ENCODE measurements at places on chromosomes 12 and 14. TPM values are rescaled to one million over a fixed set of nuclear protein-coding genes. Genes with fewer than 3 reads are reported as not detected.

NINJ2 gene
- 0.32 TPM for total RNA-seq

SLC10A1 gene
- not detected for total RNA-seq

DNA sequence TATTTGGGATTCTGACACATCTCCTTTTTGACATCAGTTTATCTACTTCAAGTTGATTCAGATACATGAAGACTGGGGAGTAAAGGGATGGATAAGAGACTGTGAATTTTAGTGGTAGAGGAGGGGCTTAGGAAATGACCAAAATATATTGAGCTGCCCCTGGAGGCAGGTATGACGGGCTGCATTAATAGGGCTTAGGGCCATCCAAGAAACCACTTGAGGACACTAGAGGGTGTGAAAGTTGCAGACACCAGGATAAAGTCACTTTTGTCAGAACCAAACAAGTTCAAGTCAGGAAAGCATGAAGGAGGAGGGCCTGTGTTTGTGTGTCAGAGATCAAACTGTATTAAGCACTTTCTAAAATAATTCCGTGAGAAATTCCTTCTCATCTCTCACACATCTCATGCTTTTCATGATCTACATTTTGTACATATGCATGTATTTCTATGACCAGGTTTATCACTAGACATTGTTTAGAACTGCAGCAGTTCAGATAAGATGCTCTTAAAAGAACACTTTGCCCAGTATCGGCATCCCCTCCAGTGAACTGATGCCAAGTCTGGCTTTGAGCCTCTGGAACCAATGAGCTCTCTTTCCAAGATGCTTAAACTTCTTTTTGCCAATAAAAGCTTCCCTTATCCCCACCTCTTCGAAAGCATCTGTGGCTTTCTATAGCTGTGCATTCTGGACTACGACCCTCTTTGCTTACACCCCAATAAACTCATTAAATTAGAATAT, 136.9 kb downstream of the SLC38A1 start:
- DNase-seq = no peak

ACSM4 gene
- total RNA-seq = not detected

GRCh38 chr12:120874547-120875245, 29.5 kb downstream of the SPPL3 start:
- DNase-seq = no peak

DNA sequence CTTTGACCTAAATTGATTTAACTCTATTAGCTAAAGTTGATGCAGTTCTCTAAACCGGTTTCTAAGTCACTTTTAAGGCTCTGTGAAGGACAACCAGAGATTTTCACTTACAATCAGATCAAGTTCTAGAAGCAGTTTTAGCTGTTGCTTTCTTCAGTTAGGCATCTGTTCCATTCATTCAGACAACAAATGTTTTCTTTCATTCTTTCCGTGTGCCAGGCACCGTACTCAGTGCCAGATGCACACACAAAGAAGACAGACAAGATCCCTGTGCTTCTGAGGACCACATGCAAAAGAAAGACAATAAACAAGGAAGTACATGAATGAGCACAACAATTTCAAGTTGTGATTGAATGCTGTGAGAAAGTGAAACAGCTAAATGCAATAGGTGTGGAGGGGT, 11.1 kb upstream of the EGLN3 start:
- DNase-seq = no peak

BCAT1 gene
- 74.1 TPM for total RNA-seq

NANOG gene
- total RNA-seq = 0.28 TPM

ASPG gene
- total RNA-seq = 0.19 TPM

DNA sequence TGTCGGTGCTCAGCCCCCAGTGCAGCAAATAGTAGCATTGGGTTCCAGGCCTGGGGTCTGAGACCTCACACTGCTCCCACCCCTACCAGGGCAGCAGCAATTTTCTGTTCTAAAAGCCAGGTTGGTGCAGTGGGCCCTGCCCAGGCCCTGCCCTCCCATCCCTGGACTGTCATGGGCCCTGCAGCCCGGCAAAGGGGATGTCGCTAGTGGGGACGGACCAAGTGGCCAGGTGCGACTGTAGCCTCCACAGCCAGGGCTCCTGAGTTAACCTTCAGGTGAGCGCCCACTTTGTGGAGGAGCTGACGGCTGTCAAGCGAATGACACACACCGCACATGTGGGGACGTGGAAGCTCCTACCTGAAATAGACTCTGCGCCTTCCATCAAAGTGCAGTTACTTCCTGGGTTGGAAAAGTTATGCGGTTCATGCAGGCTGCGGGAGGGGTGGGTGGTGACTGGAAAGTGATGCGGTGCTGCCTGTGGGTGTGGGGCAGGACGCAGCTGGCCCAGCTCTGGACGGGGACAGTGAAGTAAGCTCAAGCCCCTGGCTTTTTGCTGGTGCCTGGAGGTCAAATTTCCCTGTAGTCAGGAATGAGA, 1.5 kb downstream of the INF2 start:
- DNase-seq = no peak

GRCh38 chr12:48109424-48109823, 3.5 kb upstream of the SENP1 start:
- no peak for DNase-seq

DNA sequence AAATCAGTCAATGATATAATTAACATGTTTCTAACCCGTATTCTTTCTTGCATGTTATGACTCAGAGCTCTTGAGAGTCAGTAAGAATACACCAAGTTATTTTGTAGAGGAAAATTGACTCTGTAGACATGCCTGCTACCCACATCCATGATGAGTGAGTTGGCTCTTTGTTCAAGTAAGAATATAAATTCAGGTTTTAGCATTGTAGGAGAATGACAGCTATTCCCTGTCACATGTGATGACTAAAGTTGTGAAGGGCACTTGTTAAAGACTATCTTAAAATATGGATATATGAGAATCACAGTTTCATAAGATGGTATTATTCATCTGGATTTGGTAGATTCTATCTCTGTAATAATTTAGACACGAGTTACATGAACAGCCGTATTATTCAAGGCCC, 209.1 kb downstream of the CCDC59 start:
- no peak for DNase-seq

DNA sequence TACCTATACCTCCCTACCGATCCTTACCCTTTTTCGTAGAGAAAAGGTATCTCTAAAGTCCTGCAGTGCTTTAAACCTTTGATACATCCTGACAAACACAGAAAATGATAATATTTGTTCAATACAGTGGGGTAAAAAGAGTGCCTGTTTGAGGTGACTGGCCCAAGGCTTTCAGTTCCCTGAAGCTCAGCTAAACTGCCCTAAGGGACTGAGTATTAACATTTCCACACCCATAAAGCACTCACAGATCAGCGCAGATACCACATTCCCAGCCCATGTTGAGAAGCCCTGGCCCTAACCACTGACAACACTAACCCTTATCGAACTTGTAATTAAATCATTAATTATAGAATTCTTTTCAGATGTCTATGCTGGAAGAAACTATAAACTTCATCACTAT, 108.7 kb downstream of the DIP2B start:
- DNase-seq = no peak

GRCh38 chr14:61691495-61691894, 3.8 kb upstream of the HIF1A start:
- DNase-seq = no peak

GRCh38 chr12:118984161-118984943, 3.0 kb downstream of the SRRM4 start:
- DNase-seq = no peak

- no peak for DNase-seq
Observed at GRCh38 chr12:20490213-20490612, 121.9 kb downstream of the PDE3A start.

FAM181A gene
- total RNA-seq = not detected

DNA sequence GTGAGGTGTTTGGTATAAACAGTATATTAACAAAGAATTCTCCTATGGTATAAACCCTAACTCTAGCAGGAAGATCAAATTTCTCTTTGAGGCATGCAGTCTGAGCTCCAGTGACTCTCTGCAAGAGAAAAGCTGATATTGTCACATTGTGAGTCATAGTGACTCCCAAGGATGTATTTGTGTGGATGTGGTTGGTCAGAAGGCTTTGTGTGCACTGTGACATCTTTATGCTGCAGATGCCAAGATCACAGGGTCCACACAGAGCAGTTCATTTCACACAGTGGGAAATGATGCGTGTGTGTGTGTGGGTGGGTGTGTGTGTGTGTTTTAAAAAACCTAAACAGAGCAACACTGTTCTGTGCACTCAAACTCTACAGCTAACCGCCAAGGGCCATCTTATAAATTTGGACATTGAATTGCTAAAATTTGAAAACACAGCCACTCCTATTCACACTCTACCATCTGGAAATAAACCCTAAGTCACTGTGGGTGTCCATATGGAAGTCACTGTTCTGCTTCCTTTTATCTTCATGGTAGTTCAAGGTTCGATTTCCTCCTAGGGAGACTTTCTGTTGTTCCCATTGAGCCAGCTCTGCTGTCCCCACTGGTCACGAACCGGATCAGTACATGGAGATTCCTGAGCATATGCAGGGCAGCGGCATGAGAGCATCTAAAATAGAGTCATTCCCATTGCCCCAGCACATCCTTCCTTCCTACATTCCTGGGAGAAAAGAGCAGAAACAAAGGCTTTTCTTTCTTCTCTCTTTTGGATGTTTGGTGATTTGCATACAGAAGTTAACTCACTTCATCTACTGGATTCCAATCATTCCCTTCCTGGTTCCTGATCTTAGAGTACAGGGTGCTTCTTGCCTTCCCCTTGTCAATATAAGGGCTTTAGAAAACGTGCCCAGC, 727.6 kb downstream of the DIO2 start:
- DNase-seq = no peak

DNA sequence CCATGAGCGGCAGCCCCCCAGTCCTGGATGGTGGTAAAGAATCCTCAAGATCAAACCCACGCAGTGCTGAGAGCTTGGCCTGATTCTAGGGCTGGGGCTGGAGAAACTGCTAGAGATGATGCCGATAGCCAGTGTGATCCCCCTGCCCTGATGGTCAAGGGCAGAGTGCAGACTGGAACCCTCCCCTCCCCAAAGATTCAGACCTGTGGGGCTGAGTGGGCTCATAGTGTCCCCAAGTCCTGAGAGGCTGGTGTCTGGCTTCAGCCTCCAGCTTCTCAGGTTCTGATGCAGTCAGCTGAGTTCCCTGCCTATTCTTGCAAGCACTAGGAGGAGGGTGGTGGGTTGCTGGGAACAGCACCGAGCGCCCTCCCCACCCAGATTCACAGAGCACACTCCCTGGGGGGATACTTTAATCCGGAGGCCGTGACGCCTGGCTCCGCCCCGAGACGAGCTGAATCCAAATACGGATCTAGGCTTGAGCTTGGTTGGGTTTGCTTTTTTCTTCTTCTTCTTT, 11.9 kb downstream of the RHOF start:
- no peak for DNase-seq

TMEM52B gene
- not detected for total RNA-seq

- DNase-seq = no peak
Observed at GRCh38 chr14:90567991-90568390, 171.2 kb downstream of the CALM1 start.

OR4E2 gene
- total RNA-seq = not detected

GRCh38 chr12:56127888-56128669, at the start of gene ESYT1:
ESYT1 (plus strand) TSS chr12:56128267; CDS start chr12:56128320, 53 bp downstream.
- peak; percentile 99 for DNase-seq

GRCh38 chr12:44245932-44246331, 410.1 kb downstream of the TMEM117 start:
- no peak for DNase-seq

DNA sequence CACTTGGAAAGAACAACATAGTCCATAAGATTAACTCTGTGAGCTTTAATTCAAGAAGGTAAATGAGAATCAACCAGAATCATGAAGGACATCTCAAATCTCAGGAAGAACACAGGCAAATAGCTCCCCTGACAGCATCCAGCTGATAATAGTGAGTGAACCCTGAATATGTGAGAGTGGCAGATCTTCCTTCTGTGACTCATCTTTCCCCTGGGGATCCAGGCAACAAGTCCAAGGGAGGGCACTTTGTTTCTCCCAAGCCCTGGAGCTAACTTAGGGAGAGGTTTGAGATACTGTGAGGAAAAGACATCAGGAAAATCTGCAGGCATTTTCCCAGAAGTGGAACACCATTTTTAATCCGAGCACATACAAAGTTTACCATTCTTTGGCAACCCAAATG, 763.9 kb upstream of the MGAT4C start:
- no peak for DNase-seq

GRCh38 chr14:20592574-20592973, 1.4 kb upstream of the RNASE12 start:
- no peak for DNase-seq

DNA sequence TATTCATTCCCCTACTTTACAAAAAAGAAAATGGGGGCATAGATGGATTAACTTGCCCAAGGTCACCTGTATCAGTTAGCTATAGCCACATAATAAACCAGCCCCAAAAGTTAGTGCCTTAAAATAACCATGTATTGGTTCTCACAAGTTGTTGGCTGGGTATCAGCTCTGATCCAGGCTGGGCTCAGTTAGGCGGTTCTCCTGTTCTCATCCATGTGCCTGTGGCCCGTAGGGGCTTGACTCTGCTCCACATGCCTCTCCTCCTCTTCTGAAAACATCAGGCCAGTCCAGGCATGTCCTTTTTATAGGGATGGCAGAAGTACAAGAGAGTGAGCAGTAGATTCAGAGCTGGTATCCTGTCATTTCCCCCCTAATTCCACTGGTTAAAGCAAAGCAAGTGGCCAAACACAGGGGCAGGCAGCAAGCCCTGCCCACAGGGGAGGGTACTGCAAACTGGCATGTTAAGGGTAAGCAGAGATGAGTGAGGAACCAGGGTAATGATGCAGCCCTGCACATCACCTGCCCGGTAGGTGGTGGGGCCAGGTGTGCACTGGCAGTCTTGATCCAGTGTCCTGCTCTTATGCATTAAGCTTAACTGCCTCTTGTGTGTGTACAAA, 47.9 kb upstream of the TUNAR start:
- no peak for DNase-seq

ABCC9 gene
- total RNA-seq = 14.3 TPM

IFNG-AS1 gene
- 0.29 TPM for total RNA-seq

DNA sequence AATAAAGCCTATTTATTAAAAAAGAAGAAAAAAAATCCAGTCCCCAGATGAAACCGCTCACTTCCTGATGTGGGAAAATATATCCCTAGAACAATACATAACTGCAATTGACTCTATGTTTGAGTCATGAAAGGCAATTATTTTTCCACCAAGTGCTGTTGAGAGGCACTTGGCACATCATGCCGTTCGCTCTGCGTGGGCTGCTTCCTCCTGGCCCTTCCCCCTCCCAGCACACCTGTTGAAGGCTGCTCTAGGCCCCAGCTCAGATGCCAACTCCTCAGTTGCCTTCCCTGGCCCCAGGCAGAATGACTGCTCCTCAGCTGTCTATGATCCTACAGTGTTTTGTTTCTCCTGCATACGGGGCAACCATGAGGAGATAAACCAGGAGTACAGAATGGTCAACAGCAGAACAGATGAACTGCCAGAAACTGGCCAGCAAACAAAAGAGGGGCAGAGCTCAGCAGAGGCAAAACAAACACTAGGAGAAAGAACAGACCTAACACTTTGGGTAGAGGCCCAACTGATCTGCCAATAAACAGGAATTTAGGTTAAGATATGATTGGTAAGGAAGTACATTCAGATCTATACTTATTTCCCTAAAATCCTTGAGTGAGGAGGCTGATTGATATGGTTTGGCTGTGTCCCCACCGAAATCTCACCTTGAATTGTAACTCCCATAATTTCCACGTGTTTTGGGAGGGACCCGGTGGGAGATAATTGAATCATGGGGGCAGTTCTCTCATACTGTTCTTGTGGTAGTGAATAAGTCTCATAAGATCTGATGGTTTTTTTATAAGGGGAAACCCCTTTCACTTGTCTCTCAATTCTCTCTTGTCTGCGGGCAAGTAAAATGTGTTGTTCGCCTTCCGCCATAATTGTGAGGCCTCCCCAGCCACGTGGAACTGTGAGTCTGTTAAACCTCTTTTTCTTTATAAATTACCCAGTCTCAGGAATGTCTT, 58.6 kb downstream of the SLC38A1 start:
- DNase-seq = peak; percentile 85

All from pancreas (tissue), 10 donors.